ENCODE measurements at places on chromosomes 12 and 14. TPM values are rescaled to one million over a fixed set of nuclear protein-coding genes. Genes with fewer than 3 reads are reported as not detected.

- DNase-seq, result no peak
Observed at GRCh38 chr12:15532364-15532977, 210.2 kb downstream of the PTPRO start.

GRCh38 chr14:42112108-42112507, 505.4 kb downstream of the LRFN5 start:
- DNase-seq, result no peak

GRCh38 chr12:10304161-10304574, 3.5 kb upstream of the KLRD1 start:
- DNase-seq, result peak; percentile 95

DNA sequence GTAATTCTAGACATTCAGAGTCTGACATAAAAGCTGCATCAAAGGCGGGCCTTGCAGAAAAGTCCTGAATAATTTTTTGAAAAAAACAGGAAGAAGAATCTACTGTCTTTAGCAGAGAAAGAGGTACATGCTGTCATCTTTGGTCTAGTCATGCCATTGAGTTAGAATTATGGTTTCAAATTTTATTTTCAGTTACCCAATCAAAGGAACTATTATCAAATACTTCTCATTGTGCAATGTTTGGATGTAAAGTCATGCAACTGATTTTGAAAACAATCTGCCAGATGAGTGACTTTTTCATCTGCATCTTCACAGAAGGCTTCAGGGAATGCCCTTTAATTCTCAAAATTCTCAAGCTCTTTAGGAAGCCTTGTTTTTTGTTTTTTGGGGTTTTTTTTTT, 803.5 kb downstream of the FLRT2 start:
- no peak for DNase-seq

DNA sequence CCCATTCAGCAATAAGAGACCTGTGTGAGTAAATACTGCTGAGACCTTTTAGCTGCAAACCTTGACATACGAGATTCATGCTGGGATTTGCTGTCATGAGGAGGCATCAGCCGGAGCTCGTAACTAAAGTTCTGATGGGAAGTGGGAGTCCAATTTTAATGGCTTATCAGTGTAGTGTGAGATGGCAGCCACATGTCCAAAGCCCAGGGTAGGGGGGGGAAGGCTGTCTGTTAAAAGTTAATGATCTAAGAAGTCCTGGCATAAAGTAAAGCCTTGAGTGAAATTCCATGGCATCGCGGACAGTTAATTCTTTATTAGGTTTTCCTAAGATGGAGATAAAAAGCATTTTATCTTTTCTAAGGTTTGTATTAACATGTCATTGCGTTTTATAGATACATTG, 240.0 kb downstream of the AACS start:
- DNase-seq, result no peak

Gene A2ML1
- not detected for total RNA-seq

Measured in SJSA1 (cell line).